ENCODE measurements at places on chromosomes 5 and 9. TPM values are rescaled to one million over a fixed set of nuclear protein-coding genes. Genes with fewer than 3 reads are reported as not detected.

Gene CATSPER3
- total RNA-seq = not detected

Gene COL5A1
- 10.1 TPM for total RNA-seq

Gene HNRNPAB
- total RNA-seq = 191 TPM

Gene WDR38
- total RNA-seq = not detected

Gene CMYA5
- under 0.01 TPM for total RNA-seq

Gene PAEP
- total RNA-seq = not detected

Gene FOXD4
- total RNA-seq = not detected

Gene SLCO6A1
- total RNA-seq = not detected

Gene SPINK7
- not detected for total RNA-seq

Gene PRELID2
- total RNA-seq = 11.9 TPM

Gene ZBTB26
- total RNA-seq = 1.8 TPM

Gene PTPN3
- total RNA-seq = under 0.01 TPM

Gene CERCAM
- 19.5 TPM for total RNA-seq

Gene SPAG8
- not detected for total RNA-seq

Gene CSF2
- total RNA-seq = 16.8 TPM

Gene RXFP3
- total RNA-seq = not detected
